IPS DF 6.9 (cell line): ENCODE measurements at places on chromosomes 2 and 18.

DNA sequence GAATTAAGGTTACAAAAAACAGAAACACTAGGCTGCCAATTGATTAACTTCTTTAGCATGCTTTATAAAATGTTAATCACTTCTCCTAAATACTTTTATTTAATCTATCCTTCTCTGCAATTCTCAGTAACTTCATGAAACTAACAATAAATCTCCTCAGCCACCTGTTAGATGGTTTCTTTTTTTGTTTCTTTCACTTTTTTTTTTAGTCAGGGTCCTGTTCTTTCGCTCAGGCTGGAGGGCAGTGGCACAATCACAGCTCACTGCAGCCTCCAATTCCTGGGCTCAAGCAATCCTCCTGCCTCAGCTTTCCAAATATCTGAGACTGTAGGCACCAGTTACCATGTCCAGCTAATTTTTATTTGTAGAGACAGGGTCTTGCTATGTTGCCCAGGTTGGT lies 213.4 kb upstream of the STK17B start:
- DNase-seq, result no peak

GRCh38 chr2:227570615-227571014 lies 28.1 kb upstream of the SCYGR2 start:
- DNase-seq, result no peak

GRCh38 chr18:23384778-23385736 lies 68.0 kb upstream of the RIOK3 start:
- DNase-seq, result no peak

DNA sequence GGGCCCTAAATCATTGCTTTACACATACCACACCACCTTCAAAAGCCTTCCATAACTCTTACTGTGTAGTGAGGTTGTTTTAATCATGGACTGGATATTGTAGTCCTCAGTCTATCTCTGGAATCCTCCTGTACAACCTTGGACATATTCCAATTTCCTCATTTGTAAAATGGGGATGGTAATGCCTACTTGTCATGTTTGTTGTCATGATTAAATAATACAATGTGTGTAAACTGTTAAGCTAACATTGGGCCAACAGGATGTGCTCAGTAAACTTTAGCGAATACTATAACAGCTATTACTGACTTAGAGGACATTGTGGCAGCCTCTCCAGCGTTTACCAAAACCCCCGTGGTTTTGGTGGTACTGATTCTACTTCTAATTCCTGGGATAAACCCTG lies 74.7 kb upstream of the PTPRM start:
- DNase-seq, result no peak

GRCh38 chr2:105820691-105821090 lies 76.0 kb downstream of the NCK2 start:
- no peak for DNase-seq

DNA sequence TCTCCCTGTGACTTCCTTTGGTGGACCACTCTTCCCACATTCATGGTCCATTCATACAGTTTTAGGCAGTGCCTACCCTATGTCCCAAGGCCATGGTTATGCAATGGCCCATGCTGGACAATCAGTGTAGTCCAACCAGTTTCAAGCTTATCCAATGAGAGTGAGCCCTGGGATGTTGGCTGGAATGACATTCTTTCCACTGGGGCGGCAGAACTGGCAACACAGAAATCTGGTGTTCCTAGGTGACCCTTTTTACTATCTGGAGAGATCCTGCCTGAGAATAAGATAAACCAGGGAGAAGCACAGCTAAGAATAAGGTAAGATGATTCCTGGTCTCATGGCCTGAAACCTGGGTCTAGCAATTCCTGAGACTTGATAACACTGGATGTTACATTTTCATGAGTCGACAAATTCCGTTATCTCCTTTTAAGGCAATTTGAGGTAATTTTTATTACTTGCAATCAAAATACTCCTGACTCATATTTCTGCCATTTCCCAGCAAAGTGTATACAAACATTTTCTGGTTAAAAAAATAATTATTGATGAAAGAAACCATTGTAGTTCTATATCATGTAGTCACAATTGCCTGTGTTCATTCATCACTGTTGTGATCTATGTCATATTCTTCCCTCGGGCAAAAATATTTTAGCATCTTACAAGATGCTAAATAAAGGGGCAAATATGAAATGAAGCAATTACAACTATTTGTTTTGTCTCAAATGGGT lies 271.5 kb upstream of the LYPD1 start:
- no peak for DNase-seq

DNA sequence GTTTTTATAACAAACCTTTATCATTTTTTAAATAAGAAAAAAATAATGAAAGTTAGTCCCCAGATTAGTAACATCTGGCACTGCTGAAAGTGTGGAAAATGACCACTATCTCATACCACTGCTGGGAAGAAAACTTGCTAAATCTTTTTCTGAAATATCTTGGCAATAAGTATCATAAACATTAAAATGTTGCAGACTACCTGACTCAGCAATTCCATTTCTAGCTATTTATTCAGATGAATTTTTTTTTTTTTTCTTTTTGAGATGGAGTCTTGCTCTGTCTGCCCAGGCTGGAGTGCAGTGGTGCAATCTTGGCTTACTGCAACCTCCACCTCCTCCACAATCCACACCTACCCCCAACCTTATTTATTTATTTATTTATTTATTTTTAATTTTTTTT lies 35.3 kb upstream of the SOS1 start:
- no peak for DNase-seq

- no peak for DNase-seq
Observed at GRCh38 chr2:74071426-74071825, 76.3 kb downstream of the BOLA3 start.

DNA sequence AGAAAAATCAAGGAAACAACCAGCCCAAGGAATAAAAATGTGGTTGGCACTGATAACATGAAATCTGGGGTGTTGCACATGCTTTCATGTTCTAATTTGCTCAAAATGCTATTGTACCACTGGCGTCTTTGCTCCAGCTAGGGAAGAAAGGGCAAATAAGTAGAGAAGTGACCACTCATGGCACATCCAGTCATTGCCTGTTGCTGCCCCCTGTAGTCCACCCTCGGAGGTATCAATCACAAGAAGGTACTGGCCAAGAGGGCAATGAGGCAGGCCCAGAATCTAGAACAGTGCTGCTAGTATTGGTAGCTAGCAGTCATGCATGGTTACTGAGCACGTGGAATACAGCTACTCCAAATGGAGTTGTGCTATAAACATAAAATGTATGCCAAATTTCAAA lies 213.4 kb downstream of the CDCA7 start:
- DNase-seq, result no peak

DNA sequence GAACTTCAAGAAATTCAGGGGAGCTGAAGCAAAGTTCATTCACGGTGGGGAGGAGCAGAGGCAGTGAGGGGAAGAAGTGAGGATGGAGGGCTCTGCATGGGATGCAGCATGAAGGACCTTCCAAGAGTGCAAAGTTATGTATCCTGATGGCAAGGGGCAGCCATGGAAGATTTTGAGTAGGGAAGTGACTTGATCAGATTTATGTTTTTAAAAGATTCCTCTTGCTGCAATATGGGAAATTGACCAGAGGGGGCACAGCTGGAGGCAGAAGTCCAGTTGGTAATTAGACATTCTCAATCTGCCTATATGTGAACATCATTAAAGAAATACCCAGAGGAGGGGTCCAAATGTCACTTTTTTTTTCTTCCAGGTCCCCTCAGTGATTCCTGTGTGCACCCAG lies 21.5 kb upstream of the ANXA4 start:
- DNase-seq, result no peak

DNA sequence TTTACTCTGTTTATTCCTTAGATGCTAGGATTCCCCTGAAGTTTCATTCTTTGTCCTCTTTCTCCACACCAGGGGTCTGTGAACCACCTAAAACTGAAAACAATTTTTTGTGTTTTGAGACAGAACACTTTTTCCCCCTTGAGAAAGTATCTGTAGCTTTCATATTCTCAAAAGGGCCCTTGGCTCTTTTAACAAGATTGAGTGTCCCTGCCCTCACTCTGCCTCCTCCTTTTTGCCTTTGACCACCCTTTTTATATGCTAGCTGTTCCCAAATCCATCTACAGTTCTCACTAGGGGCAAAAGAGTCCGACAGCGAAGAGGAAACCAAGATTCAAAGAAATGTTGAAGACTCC lies 883 bp upstream of the EHBP1 start:
- no peak for DNase-seq

- no peak for DNase-seq
Observed at GRCh38 chr2:119484834-119485233, 39.4 kb downstream of the SCTR start.

GRCh38 chr2:74893332-74893731 lies 59.4 kb downstream of the HK2 start:
- no peak for DNase-seq

- DNase-seq, result no peak
Observed at GRCh38 chr2:158995677-158996049, 27.2 kb downstream of the TANC1 start.

DNA sequence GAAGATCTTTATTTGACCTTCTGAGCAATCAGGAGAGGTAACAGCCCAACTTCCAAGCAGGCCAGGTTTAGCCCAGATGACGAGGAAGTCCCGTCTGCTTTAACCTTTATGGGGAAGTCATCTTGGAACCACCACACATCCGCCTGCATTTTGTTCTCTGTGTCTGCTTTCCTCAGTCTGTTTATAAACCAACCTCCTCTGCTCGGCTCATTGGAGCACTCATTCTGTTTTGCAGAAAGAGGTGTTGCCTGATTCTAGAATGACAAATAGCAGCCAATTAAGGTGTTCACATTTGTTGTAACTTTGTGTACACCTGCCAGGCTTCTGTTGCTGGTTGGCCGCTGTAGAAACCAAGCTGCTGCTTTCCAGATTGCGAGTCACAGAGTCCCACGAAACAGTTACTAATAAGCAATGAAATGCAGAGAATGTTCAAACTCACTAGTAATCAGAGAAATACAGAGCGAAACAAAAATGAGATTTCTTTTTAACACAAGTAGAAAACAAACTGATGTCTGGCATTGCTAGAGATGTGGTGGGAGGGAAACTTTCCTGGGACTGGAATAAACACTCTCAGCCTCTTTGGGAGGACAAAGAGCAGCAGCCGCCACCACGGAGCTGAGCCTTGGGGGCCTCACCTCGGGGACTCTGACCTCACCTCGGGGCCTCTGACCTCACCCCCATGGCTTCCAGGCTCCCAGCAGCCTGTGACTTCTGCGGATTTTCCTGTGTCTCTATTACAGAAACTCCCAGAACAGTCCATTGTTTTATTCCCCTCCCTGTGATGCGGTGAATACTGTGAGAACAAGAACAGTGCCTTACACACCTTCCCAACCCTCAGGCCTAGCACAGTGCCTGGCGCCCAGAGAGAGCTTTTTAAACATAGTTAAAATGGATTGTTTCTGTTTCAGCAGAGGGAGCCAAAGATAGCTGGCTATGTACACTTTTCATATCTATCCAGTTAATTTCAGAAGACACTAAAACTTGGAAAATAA lies 64.0 kb downstream of the MBP start:
- DNase-seq, result no peak

DNA sequence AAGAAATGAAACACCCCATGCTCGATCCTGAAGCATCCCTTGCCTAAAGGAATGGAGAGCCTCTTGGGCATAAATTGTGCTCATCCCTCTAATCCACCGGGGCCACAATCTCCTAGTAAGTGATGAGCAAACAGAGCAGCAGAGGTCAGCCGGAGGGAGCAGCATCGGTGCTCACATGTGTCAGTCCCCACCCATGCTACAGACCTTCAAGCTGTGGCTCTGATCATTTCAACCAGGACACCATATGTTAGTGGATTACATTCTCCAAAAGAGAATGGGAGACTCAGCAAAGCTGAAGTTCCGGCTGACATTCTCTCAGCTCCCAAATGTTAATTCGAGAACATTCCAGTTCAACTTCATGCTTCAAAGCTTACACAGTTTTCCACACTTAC lies 75.6 kb downstream of the AAK1 start:
- no peak for DNase-seq

DNA sequence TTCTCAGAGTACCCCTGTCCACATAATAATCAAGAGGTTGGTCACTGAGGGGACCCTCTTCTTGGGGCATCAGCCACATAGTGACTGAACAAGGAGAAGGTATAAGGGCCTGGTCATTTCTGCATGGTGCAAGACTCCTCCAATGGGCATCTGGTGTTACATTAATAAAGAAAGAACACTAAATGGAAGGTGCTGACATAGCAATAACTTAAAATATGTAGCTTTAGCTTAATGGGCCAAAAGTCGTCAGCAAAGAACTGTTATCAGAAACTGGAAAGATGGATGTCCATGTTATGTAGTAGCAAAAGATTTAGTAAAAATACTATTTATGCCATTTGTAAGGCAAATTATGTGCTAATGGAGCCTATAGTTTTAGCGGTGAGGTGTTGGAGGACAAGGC lies 916.5 kb upstream of the SOX11 start:
- no peak for DNase-seq

GRCh38 chr2:126270587-126270986 lies 385.4 kb upstream of the GYPC start:
- no peak for DNase-seq

DNA sequence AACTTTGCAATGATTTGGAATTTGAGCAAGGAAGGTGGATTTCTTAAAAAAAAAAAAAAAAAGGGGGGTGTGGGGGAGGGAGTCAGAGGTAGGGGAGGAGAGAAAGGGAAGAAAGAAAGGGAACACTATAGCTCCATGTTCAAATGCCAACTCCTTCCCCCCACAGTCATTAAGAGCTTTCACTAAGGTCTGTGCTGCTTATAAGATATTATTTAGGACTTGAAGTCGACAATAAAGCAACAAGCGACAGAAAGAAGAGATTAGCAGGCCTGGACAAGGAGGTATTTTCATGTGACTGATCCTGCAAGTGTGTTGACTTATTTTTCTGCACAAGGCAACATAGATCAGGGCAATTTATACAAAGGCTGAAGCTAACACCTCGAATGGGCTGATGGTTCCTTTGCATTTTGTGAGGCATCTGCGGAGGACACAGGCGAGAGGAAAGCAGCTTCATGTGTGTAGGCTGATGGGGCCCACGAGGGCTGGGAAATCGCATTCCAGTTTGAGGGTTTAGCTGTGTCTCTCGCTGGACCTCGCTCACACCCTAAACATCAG lies 382.0 kb downstream of the SOX11 start:
- DNase-seq, result no peak

- DNase-seq, result no peak
Observed at GRCh38 chr18:23149570-23149969, 14.3 kb downstream of the CABLES1 start.

DNA sequence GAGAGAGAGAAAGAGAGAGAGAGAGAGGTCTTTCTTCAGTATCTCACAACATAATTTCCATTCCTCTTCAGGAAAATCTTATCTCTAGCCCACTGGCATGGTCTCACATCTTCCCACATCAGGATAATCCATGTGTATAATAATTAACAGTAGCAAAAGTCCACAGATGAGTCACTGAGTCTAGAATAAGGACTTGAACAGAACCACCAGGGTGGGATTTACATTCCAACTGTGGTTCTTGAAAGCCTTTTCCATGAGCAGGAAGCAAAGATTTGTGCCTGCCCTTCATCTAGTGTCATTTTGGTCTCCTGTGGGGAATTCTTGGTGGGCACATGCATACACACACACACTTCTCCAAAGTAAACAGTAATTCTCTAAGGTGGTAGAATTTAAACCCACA lies 107.1 kb upstream of the TCF4 start:
- DNase-seq, result no peak

DNA sequence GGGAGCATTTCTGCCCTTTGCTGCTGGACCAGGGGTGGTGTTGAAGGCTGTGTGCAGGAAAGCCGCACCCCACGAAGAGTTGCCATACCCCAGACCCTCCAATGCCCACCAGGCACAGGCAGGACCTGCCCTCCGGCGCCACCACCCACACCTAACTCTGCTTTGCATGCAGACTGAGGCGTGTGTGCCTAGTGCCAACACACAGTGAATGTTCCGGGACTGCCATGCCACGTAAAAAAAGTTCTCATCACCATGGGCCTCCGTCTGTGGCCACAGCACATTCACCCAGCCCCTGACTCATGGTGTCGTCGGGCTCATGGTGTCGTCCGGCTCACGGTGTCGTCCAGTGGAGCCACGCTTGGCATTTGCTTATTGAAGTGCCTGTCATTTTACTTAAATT lies 184.9 kb upstream of the RAB6C start:
- no peak for DNase-seq
